ENCODE measurements at places on chromosomes 12 and 14.

DNA sequence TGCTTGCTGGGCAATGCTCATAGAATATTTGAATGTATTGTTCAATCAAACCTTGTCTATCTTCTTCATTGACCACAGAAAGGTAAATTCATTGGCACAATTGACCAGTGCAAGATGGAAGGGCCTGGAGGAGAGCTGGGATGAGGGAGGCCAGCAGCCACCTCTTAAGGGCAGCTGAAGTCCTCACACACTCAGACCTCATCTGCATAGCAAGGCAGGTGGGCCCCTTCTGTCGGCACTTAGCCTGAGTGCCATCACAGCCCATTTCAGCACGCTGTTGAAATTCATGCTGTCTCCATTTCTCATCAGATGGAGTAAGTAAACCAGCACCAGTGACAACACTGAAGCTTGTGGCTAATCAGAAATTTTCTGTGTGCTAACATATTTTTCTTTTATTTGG lies 25.4 kb upstream of the HMGA2 start:
- no peak for DNase-seq

DNA sequence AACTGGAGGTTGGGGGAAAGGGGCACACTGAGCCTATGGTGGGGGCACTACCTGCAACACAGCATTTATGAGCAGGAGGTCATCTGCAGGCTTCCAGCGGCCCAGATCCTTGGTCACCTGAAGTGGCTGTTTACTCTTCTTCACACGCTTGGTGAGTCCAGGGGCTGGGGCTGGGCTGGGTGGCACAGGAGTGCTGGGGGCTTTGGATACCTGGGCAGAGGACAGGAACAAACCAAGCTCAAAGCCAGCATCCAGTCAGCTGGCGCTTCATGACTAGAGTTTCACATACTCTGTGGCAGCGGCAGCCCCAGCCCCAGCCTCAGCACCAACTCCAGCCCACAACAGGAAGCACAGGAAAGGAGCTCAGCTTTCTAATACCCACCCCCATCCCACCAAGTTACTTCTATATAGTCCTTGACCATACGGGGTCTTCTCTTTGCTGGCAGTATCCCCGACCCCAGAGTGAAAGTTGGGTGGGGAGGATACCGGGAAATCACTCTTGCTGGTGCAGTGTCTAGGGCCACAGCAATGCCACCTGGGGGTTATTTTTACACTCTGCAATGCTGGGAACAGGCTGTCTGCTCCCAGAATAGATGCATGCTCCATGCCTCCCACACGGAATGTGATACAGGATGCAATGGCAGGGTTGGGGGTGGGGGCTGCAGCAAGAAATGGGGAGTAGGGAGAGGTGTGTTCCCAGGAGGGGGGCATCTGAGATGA lies 3.1 kb downstream of the MCRS1 start:
- DNase-seq: no peak

- DNase-seq: no peak
These were observed 50.8 kb upstream of the CDKL1 start for GRCh38 chr14:50447461-50447860.

- DNase-seq: no peak
These were observed 320.0 kb downstream of the RAD51B start for GRCh38 chr14:68139431-68140075.

GRCh38 chr14:87547536-87547935 lies 445.4 kb downstream of the GALC start:
- no peak for DNase-seq

GRCh38 chr12:6539314-6539682 lies 5.0 kb downstream of the GAPDH start:
- no peak for DNase-seq

DNA sequence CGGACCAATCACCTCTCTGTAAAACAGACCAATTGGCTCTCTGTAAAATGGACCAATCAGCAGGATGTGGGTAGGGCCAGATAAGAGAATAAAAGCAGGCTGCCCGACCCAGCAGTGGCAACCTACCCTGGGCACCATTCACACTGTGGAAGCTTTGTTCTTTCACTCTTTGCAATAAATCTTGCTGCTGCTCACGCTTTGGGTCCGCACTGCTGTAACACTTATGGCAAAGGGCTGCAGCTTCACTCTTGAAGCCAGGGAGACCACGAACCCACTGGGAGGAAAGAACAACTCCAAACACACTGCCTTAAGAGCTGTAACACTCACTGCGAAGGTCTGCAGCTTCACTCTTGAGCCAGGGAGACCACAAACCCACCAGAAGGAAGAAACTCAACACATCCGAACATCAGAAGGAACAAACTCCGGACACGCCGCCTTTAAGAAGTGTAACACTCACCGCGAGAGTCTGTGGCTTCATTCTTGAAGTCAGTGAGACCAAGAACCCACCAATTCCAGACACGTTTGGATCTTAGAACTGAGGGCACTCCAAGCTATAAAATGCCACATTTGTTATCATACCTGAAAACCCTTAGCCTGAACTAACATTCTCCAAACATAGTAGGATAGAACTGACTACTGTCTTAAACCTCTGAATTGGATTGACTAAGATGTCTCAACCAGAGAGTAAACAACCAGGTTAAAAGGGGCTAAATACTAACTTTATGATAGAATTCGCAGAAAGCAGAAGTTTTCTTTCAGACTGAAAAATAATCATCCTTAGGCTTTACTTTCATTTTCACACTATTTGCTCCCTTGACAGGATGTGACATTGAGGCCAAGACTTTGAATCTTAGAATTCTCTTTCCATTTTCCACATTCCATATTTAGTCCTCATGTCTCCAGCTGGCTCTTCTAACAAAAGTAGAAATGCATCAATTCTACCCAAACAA lies 33.6 kb downstream of the CDKL1 start:
- no peak for DNase-seq
